ENCODE measurements at places on chromosomes 13 and 19.

DNA sequence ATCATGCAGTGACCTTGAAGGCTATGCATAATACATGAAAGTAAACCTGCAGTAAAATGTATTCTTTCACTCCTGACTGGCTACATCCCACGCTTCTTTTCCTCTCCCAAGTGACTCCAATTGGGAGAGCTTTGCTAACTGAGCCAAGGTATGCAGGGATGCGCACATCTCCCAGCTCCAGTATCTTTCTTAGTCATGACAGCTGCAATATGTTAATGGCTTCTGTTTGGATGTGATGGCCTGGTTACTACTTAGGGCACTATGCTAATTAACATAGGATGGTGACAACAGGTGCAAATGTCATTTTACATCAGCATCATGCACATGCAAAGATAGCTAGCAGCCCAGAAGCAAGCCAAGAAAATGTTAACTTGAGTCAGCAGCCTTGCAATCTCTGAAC lies 134.7 kb downstream of the POU4F1 start:
- no peak for DNase-seq

- DNase-seq, result no peak
Observed at GRCh38 chr13:60384911-60385310, 12.1 kb upstream of the TDRD3 start.

GRCh38 chr19:18119013-18119716 lies 21.6 kb downstream of the MAST3 start:
- no peak for DNase-seq

DNA sequence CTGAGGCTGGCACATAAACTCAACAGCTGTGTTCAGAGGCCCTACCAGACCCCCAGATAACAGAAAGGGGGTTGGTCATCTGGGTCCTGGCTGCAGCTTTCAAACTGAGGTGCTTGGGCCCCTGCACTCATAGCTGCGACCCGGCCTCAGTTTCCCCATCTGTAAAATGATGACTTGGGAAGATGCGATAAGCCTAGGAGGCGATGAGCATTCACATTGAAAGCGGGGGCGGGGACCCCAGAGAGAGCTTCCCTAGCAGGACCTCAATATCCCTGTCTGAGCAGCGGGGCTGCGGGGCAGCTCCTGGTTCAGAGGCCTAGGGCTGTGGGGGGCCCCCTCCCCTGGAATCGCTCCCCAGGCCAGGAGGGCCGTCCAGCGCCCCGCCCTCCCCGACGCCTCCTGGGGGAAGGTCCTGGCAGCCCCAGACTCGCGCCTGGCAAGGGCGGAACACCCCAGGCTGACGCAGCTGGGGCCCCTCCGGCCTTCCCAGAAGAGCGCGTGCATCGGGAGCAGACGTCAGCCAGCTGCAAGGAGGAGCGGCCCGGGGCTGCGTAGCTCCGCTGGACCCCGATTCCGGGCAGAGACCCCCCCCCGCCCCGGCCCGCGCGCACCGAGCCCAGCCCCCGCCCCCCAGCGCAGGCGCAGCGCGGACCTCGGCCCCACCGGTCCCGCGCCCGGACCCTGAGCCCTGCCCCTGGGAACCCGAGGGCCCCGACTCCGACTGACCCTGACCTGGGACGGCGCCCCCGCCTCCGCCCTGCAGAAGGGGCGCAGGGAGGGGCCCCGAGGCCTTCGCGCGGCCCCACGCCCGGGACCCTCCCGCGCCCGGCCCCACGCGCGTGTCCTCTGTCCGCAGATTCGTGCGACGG lies 3.5 kb downstream of the FSTL3 start:
- peak; percentile 88 for DNase-seq

- no peak for DNase-seq
Observed at GRCh38 chr19:42281827-42282762, 13.0 kb downstream of the CIC start.

GRCh38 chr19:56116606-56117005 lies 4.5 kb downstream of the ZNF787 start:
- DNase-seq, result no peak
